ENCODE measurements at places on chromosomes 11 and 22.

- no peak for DNase-seq
Observed at GRCh38 chr11:93988455-93988854, 32.7 kb upstream of the HEPHL1 start.

- DNase-seq = no peak
Observed at GRCh38 chr11:87391496-87391895, 353.8 kb downstream of the TMEM135 start.

GRCh38 chr11:2881981-2882375 is 3.6 kb downstream of the CDKN1C start:
- DNase-seq = no peak

DNA sequence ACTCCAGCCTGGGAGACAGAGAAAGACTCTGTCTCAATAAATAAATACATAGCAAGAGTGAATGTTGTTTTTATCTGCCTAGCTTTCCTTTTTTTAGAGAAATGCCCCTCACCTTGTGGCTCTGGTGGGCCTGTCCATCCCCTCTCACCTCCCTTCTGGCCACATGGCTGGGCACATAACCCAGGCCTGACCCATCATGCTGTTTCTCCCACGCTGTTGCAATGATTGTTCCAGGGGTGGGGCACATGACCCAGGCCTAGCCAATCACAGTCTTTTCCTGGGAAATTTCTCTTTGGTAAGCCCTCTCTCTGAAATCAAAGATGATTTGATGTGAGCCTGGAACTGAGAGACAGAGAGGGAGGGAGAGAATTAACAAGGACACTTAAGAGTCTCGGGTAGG is 5.5 kb upstream of the CYTH4 start:
- DNase-seq = no peak

DNA sequence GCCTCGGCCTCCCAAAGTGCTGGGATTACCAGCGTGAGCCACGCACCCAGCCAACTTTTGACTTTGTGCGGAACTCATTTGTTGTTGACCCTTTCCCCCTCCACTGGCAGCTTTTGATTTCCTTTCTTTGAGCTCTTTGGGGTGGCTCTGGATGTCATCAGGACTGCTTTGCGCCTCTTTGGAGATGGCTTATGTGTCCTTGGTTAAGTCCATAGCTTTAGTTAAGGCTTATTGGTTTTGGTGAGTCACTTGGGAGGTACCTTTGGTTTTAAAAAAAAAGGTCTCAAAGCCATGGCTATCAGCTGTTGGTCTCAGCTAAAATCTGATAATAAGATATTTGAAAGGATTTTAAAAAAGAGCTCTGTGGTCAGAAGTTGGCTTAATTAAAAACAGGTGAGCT is 5.1 kb upstream of the ARSA start:
- DNase-seq = no peak

DNA sequence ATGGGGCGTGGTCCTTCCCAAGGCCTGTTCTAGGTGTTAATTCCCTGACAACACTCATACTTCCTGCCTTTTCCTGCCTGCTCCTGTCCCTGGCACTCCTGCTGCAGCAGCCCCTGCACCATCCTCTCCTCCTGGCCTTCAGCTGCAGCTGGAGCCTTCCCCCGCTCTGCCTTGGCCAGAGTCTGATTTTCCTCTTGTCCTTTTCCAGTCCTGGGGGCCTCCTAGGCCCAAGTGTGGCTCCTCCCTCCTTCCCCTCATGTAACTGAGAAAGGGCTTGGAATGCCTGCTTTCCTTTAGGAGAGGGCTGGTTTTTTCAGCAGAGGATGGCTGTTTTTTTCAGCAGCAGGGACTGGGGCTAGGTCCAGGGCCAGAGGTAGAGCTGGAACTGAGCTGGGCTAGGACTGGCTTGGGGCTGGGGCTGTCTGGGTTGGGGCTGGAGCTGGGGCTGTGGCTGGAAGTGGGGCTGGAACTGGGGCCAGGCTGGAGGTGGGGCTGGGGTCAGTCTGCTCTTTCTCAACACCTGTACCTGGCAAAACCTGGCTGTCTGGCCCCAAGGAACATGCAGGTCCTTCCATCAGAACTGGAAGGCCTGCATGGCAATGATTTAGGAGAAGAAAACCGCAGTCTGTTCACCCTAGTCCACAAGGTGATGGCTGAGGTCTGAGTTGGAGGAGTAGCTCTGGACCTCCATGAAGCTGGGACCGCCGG is 23.6 kb downstream of the ZC3H7B start:
- no peak for DNase-seq

GRCh38 chr22:33472462-33473344 is 414.5 kb upstream of the SYN3 start:
- DNase-seq = no peak

DNA sequence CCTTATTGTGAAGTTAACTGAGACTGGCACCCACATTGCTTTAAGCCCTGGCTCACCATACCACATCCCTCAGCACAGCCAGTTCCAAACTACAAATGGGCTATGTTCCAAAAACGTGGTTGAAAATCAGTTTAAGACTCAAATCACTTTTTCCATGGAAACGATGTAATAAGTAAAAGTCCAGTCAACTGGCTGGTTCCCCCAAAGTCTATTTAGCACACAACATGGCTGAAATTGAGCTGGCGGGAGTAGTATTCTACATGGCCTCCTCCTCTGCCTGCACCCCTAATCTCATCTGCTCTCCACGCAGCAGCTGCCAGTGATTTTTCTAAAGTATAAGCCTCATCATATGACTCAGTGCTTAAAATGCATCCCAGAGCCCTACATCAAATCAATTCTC is 40.9 kb upstream of the BIRC3 start:
- no peak for DNase-seq

GRCh38 chr11:128251140-128251539 is 336.2 kb downstream of the ETS1 start:
- DNase-seq = no peak

DNA sequence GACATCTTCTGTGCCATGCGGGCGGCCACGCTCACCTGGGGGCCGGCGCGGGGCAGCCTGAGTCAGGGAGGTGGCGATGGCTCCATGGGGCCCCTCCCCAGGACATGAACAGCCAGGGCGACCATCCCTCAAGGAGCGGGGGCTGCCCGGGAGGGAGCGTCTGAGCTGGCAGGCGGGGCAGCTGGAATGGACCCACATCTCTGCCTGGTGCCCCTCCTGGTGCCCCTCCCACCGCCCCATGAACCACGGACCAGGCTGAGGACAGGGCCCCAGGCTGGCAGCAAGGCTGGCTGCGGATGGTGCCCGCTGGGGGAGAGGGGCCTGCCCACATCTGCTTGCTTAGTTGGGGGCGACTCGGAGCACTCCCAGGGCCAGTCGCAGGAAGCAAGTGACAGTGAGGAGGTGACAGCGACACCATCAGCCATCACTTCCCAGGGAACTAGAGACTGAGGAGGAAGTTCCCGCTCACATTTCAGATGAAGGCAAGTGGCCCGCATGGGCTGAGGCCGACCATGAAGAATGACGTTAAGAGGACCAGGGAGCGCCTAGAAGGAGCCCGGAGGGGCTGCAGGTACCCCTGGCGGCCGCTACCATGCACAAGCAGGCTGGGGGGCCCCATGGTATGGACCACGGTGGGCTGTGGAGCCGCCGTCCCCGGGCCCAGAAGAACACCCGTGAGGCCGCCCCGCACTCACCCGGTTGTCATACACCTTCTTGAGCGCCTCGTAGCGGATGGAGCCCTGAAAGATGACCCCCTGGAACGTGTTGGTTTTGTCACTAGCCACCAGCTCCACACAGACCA is 37.3 kb downstream of the KIAA0930 start:
- DNase-seq = no peak

DNA sequence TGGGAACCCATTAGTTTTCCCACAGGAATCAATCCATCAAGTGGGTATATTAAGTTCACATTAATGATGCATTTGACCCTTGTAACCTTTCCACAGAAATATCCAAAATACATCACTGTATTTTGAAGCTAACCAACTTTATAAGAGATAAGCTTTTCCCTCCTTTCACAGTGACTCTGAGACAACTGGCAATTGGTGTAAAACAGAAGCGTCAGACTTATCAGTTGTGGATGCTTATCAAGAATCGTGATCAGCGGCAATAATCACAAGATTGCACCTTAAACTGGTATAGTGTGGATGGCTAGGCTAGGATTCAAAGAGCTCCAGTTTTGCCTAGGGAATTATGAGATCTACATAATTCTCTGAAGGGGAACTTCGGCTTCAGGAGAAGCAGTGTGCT is 73.1 kb downstream of the USP35 start:
- no peak for DNase-seq

- DNase-seq = no peak
Observed at GRCh38 chr11:94838027-94838731, 70.0 kb downstream of the AMOTL1 start.

DNA sequence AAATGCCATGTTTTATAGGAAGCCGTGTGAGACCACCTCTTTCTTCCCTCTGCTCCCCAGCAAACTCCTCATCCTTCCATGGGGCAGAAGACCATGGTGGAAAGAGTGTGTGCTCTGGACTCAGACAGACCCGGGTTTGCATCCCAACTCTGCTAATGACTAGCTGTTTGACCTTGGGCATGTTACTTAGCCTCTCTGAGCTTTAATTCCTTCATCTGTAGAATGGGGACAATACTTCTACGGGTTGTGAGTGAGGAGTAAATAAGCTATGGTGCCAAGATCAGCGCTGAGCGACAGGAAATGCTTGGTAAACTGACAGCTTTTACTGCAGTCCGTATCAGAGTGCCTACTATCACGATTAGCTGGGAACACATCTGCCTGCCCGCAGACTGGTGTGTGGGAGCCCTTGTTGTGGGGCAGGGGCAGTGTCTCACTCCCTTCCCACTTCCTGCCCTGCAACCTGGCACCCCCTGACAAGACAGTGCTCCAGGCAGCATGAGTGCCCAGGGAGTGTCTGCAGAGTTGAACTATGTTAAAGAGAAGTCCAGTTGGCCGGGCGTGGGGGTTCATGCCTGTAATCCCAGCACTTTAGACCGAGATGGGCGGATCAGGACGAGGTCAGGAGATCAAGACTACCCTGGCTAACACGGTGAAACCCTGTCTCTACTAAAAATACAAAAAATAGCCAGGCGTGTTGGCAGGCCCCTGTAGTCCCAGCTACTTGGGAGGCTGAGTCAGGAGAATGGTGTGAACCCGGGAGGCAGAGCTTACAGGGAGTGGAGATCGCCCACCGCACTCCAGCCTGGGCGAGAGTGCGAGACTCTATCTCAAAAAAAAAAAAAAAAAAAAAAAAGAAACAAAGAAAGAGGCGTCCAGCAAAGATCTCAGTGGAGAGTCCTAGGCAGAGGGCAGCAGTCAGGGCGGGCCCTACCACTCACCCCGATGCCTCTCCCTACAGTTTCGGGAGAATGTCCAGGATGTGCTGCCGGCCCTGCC is 2.2 kb downstream of the SEC14L2 start:
- DNase-seq = no peak

GRCh38 chr11:117410861-117411710 is 83.4 kb downstream of the CEP164 start:
- DNase-seq = no peak

DNA sequence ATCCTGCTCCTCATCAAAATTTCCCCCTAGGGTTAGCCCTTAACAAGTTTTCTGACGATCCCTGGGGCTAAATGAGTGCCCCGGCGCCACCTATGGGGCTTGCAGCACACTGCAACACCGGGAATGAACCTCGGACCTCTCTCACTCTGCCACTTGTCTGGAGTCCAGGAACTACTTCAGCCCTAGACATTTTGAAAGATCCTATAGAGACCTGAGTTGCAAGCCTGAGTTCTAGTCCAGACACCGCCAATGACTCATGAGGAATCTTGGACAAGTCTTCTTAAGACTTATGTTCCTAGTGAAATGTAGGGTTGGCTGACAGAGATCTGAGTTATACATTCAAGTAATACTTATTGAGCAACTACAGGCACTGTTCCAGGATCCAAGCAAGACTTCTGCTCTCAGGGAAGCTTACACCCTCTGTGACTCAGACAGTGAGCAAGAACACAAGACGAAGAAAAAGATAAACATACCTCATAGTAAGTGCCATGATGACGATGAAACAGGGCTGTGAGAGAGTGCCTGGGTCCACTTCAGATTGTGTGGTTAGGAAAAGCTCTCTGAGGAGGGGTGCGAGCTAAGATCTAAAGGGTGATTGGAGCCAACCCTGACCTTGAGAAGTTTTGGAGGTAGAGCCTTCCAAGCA is 10.2 kb upstream of the STK33 start:
- no peak for DNase-seq

All from activated gamma-delta T cell treated with Interleukin-2 at 50 U/mL for 16 hours (primary cell).